ENCODE measurements at places on chromosomes 2 and 18. TPM values are rescaled to one million over a fixed set of nuclear protein-coding genes. Genes with fewer than 3 reads are reported as not detected.
A peak's percentile ranks its signal among the peaks of the same experiment; 100 is the strongest.

GRCh38 chr2:172440795-172441194 lies 13.4 kb downstream of the ITGA6 start:
- DNase-seq: no peak
- H3K27me3 ChIP-seq: no peaks in the 10 kb centered on the region
- no peaks in the 10 kb centered on the region for H3K36me3 ChIP-seq
- H3K4me1 ChIP-seq: peaks cover 77% of the 10 kb centered on the region
- peak overlapping the region; percentile 35 for H3K27ac ChIP-seq
- H3K4me3 ChIP-seq: no peak overlapping the region

DNA sequence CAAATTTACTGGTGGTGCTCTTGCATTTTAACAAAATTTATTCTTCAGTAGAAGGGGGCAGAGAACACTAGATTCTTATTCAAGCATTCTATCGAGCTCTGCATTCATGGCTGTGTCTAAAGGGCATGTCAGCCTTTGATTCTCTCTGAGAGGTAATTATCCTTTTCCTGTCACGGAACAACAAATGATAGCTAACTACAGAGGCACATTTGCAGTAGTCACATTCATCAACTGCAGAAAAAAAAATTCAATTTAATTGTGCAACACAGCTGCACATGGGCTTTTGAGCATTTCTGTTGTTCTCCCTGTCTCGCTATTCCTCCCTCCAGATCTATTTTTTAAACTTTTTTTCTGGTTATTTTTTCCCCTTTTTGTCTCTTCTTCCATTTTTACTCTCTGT lies 13.0 kb upstream of the DLX1 start:
- no peaks in the 10 kb centered on the region for H3K4me1 ChIP-seq
- H3K36me3 ChIP-seq: no peaks in the 10 kb centered on the region
- H3K27me3 ChIP-seq: no peaks in the 10 kb centered on the region
- DNase-seq: no peak

DNA sequence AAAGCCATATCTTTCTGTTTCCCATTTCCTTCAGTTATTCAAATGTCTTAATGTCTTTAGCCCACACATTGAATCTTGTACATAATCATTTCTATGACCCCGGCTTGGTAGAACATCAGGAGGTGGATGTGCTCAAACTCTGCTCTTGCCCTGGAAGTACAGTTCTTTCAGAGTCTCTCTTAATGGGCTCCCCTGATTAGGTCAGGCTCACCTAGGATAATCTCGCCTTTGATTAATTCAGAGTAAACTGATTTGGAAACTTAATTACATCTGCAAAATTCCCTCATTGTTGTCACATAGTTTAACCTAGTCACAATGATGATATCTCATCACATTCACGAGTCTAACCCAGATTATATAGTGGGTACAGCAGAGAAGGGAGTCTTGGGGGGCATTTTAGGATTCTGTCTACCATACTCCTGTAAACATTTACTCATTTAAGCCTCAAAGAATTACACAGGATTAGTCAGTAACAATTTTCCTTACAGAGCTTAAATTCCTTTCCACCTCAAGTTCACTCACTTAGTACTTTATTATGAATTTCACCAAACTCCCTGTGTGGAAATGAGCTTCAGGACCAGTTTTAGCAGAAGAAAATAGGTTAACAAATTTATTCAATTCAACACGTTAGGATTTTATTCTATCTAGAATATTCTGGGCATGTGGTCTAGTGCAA lies 135.5 kb downstream of the FHOD3 start:
- no peak for DNase-seq
- no peak overlapping the region for H3K4me3 ChIP-seq
- no peaks in the 10 kb centered on the region for H3K27me3 ChIP-seq
- no peak overlapping the region for H3K27ac ChIP-seq

- no peaks in the 10 kb centered on the region for H3K27me3 ChIP-seq
- H3K4me1 ChIP-seq: no peaks in the 10 kb centered on the region
- H3K4me3 ChIP-seq: no peak overlapping the region
- no peak for DNase-seq
- no peak overlapping the region for H3K27ac ChIP-seq
These were observed 15.5 kb downstream of the SLC9A2 start for GRCh38 chr2:102634831-102635241.

GRCh38 chr2:216399621-216400020 lies 12.7 kb upstream of the SMARCAL1 start:
- H3K4me1 ChIP-seq: peaks cover 5% of the 10 kb centered on the region
- no peaks in the 10 kb centered on the region for H3K36me3 ChIP-seq
- DNase-seq: no peak
- no peak overlapping the region for H3K27ac ChIP-seq
- no peak overlapping the region for H3K4me3 ChIP-seq

GRCh38 chr18:75408554-75409506 lies 18.7 kb downstream of the SMIM21 start:
- no peak overlapping the region for H3K4me3 ChIP-seq
- no peaks in the 10 kb centered on the region for H3K4me1 ChIP-seq
- H3K27ac ChIP-seq: no peak overlapping the region
- no peak for DNase-seq

GRCh38 chr2:188308483-188308882 lies 16.8 kb downstream of the GULP1 start:
- no peak overlapping the region for H3K4me3 ChIP-seq
- no peak overlapping the region for H3K27ac ChIP-seq
- H3K36me3 ChIP-seq: no peaks in the 10 kb centered on the region

GRCh38 chr2:75589391-75590105 lies 28.8 kb upstream of the EVA1A start:
- H3K4me1 ChIP-seq: no peaks in the 10 kb centered on the region
- H3K4me3 ChIP-seq: no peak overlapping the region
- no peak for DNase-seq
- no peak overlapping the region for H3K27ac ChIP-seq

DNA sequence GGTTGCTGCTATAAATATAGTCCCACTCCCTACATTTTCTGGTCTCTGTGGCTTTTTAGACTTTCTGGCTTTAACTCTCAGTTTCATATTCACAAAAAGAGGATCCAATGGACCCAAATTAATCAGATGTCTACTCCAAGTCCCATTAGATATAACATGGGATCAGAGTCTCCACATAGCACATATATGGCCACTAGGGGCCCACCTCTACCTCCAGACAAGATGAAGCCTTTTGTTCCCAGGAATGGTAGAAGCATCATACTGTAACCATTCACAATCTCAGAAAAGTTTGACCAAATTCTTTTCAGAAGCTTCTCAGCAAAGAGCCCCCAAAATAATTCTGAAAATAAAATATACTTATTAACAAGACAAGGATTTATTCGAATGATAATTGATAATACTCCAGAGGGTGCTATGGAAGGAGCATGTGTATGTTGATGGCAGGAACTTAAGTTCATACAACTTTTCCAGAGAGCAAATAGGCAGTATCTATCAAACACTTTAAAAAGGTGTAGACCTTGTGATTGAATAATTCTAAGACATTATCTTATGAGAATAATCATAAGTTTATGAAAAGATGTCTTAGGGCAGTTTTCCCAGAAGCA lies 382.3 kb upstream of the CRIM1 start:
- no peaks in the 10 kb centered on the region for H3K36me3 ChIP-seq
- DNase-seq: no peak
- H3K27me3 ChIP-seq: no peaks in the 10 kb centered on the region
- no peak overlapping the region for H3K27ac ChIP-seq
- H3K4me3 ChIP-seq: no peak overlapping the region
- H3K4me1 ChIP-seq: no peaks in the 10 kb centered on the region

DNA sequence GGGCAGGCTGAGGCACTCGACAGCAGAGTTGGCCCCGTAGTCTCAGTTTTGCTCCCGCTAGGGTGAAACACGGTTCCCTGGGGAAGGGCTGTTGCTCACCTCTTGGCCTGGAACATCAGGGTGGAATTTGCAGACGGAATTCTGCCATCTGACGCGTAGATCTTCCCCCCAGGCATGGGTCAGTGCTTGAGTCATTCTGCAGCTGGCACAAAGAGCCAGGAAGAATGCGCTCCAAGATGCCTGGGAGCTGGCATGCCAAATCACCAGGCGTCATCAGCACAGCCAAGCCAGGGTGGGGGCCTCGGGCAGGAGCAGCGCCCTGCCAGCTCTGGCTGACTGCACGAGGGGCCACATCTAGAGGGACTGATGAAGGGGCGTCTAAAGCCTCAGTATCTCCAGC lies 42.7 kb downstream of the ODC1 start:
- no peak for DNase-seq
- peaks cover 72% of the 10 kb centered on the region for H3K4me1 ChIP-seq
- H3K36me3 ChIP-seq: no peaks in the 10 kb centered on the region
- H3K27me3 ChIP-seq: no peaks in the 10 kb centered on the region
- H3K27ac ChIP-seq: no peak overlapping the region

- peaks cover 5% of the 10 kb centered on the region for H3K27me3 ChIP-seq
- no peak overlapping the region for H3K27ac ChIP-seq
- no peak for DNase-seq
- no peaks in the 10 kb centered on the region for H3K36me3 ChIP-seq
These were observed 31.0 kb upstream of the RMDN2 start for GRCh38 chr2:37894047-37894446.

DNA sequence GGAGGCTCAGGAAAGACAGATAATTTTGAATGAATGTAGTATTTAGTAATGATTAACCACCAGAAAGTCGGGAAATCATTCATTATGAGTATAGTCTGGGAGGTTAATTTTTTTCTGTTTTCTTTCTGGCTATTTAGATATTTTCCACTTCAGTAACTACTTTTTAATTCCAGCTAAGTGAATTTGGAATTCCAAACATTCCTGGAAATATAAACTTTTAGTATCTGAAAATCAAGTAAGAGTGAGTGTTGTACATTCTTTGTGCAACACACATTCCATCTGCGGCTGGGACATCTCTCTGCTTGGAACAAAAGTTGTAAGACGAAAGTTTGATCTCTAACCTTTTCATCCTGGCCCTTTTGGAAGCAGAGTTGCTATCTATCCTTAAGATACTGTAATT lies 275.7 kb upstream of the SPRED2 start:
- no peak overlapping the region for H3K4me3 ChIP-seq
- no peaks in the 10 kb centered on the region for H3K27me3 ChIP-seq
- no peak overlapping the region for H3K27ac ChIP-seq
- H3K4me1 ChIP-seq: no peaks in the 10 kb centered on the region

GRCh38 chr2:239300871-239301735 lies 99.7 kb downstream of the HDAC4 start:
- H3K4me1 ChIP-seq: peaks cover 45% of the 10 kb centered on the region
- H3K4me3 ChIP-seq: no peak overlapping the region
- H3K27me3 ChIP-seq: no peaks in the 10 kb centered on the region

GRCh38 chr2:53505826-53506225 lies 261.8 kb upstream of the CHAC2 start:
- no peaks in the 10 kb centered on the region for H3K27me3 ChIP-seq
- no peaks in the 10 kb centered on the region for H3K4me1 ChIP-seq
- no peak for DNase-seq

GRCh38 chr2:15115776-15116175 lies 445.4 kb downstream of the NBAS start:
- H3K27me3 ChIP-seq: no peaks in the 10 kb centered on the region
- DNase-seq: no peak
- no peaks in the 10 kb centered on the region for H3K36me3 ChIP-seq
- H3K4me1 ChIP-seq: no peaks in the 10 kb centered on the region
- H3K27ac ChIP-seq: no peak overlapping the region
- H3K4me3 ChIP-seq: no peak overlapping the region

GRCh38 chr2:206837775-206838174 lies 72.4 kb downstream of the FASTKD2 start:
- no peak for DNase-seq
- no peak overlapping the region for H3K4me3 ChIP-seq
- no peaks in the 10 kb centered on the region for H3K27me3 ChIP-seq
- H3K4me1 ChIP-seq: no peaks in the 10 kb centered on the region

GRCh38 chr2:143229411-143229810 lies 100.2 kb downstream of the ARHGAP15 start:
- no peak for DNase-seq
- no peaks in the 10 kb centered on the region for H3K27me3 ChIP-seq
- no peak overlapping the region for H3K4me3 ChIP-seq

DNA sequence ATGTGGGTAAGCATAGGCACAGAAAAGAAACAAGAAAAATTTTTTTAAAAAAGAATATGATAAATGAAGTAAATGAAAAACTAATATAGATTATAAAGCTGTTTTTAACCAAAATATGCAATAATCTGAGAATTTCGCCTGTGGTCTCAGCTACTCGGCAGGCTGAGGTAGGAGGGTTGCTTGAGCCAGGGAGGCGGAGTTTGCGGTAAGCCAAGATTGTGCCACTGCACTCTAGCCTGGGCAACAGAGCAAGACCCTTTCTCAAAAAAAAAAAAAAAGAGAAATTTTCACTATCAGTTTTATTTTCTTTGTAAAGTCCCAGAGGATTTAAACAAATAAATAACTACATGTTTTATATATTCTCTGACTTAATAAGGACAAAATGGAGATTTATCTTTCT lies 47.3 kb downstream of the DHX57 start:
- H3K4me1 ChIP-seq: no peaks in the 10 kb centered on the region
- no peak for DNase-seq
- H3K36me3 ChIP-seq: no peaks in the 10 kb centered on the region
- H3K27me3 ChIP-seq: no peaks in the 10 kb centered on the region

DNA sequence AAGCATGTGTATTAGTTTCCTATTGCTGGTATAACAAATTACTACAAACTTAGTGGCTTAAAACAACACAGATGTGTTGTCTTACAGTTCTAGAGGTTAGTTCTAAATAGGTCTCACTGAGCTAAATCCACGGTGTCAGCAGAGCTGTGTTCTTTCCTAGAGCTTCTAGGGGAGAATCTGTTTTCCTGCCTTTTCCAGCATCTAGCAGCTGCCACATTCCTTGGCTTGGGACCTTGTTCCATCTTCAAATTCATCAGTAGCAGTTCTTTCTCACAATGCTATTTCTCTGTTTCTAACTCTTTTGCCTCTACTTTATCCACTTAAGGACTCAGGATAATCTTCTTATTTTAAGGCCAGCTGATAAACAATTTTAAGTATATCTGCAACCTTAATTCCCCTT lies 32.2 kb upstream of the CREB1 start:
- no peak overlapping the region for H3K4me3 ChIP-seq
- no peaks in the 10 kb centered on the region for H3K36me3 ChIP-seq
- H3K27ac ChIP-seq: no peak overlapping the region
- DNase-seq: no peak
- no peaks in the 10 kb centered on the region for H3K27me3 ChIP-seq

DNA sequence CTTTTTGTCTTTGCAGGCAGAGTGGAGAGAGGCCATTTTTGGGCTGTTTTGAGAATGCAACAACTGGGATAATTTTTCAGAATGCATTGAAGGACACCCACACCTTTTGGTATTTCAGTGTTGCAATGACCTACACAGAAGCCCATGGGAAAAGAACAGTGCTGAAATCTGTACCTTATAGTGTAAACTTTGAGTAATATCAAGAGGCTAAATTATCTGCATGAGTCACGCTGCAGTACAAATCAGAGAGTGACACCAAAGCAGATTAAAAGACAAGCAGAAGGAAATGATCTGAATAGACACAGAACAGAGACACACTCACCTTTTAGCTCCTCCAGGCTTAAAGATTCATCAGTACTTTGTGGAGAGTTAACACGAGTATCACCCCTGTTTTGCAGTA lies 265.3 kb downstream of the PAX3 start:
- H3K4me3 ChIP-seq: no peak overlapping the region
- no peak overlapping the region for H3K27ac ChIP-seq
- no peaks in the 10 kb centered on the region for H3K27me3 ChIP-seq
- no peaks in the 10 kb centered on the region for H3K4me1 ChIP-seq
- no peak for DNase-seq

Gene UGT1A10
- not detected for total RNA-seq

Gene CKAP2L
- 0.33 TPM for total RNA-seq

Gene UBE2E3
- 25.0 TPM for total RNA-seq

Gene SLC38A11
- total RNA-seq: not detected

All from T-cell (primary cell).